ENCODE measurements at places on chromosomes 6 and 20.

- no peak for DNase-seq
These were observed 332.6 kb upstream of the TBX18 start for GRCh38 chr6:85096976-85097375.

GRCh38 chr6:106516616-106517015 is 112.7 kb downstream of the RTN4IP1 start:
- no peak for DNase-seq

- no peak for DNase-seq
These were observed 40.0 kb upstream of the ANKRD60 start for GRCh38 chr20:58268421-58268821.

- no peak for DNase-seq
These were observed 30.1 kb downstream of the HDDC2 start for GRCh38 chr6:125271486-125272159.

DNA sequence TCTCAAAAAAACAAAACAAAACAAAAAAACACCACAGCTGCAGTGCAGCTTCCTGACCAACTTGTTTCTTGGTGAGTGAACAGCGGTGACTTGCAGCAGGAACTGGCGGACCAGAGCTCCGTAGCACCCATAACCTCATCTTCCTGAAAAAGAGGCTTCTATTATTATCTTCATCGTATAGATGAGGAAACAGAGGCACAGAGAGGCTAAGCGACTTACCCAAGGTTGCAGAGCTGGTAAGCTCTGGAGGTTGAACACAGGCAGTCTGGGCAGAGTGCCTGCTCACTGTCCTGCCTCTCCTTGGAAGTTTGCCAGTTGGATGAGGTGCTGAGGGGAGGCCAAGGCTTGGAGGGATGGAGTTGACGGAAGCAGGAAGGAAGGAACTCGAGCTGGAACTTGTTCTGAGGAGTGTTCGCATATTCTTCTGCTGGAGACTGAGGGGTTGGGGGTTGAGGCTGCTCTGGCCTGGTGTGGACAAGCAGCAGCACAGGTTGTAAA is 47.9 kb upstream of the CCDC167 start:
- DNase-seq: peak; percentile 64

GRCh38 chr6:15389765-15390723 is 144.2 kb downstream of the JARID2 start:
- peak; percentile 85 for DNase-seq

- no peak for DNase-seq
These were observed 12.0 kb downstream of the STMN3 start for GRCh38 chr20:63641146-63641791.

- no peak for DNase-seq
These were observed 3.7 kb upstream of the MED23 start for GRCh38 chr6:131631625-131632289.

- DNase-seq: no peak
These were observed 125.6 kb downstream of the MAFB start for GRCh38 chr20:40563296-40563950.

- DNase-seq: no peak
These were observed 4.0 kb upstream of the CST1 start for GRCh38 chr20:23754731-23755130.

- no peak for DNase-seq
These were observed 86.0 kb downstream of the MBOAT1 start for GRCh38 chr6:20126102-20126752.

GRCh38 chr6:90586546-90586835 is 381 bp downstream of the MAP3K7 start:
- peak; percentile 5 for DNase-seq

DNA sequence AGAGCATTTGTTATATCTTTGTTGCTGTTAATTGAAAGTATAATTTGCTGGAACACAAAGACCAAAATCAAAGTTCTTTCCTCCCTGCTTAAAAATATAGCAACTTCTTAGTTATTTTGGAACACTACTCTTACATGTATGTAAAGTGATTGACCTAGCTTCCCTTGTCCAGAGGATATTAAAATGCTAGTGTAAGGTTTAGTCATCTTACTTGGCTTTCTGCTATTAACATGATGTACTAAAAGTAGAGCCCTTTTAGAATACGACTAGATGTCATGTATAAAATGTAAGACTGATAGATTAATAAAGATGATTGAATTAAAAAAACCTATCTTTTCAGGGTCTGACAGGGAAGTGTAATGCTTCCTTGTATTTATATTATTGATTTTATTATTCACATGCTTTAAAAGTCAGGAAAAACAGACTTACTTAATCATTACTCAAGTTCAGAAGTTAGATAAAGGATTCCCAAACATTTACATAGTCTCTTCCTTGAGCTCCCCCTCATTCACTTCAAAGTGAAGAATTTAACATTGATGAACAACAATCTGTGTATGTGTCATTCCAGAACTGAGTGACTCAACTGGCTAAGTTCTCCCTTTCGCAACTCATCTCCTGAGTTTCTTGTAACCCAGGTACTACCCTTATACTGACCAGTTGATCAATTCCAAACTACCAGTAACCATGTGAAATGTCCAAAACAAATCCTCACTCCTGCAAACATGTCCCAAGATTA is 50.9 kb downstream of the BTBD9 start:
- no peak for DNase-seq

GRCh38 chr6:26331218-26332073 is 33.6 kb upstream of the BTN3A2 start:
- DNase-seq: peak; percentile 55

- no peak for DNase-seq
These were observed 71.3 kb downstream of the DZANK1 start for GRCh38 chr20:18395544-18395943.

- DNase-seq: peak; percentile 72
These were observed 47.1 kb downstream of the DST start for GRCh38 chr6:56595490-56596122.

DNA sequence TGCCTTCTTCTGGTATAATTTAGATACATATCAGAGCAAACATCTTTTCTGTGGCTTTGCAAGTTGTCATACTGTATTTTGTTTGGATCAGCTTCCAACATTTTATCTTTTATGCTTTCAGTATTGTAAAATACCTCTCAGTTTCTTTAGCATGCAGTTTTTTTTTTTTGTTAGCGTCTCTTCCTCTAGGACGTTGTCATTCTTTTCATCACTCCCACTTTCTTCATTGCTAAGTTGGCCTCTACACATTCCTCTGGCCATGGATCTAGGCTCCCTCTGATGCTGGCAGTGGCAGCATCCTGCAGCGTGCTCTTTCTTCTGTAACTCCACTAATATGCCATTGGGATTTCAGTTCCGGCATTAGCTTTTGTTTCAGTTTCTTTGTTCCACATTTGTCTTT is 21.7 kb downstream of the RPRD1B start:
- no peak for DNase-seq

DNA sequence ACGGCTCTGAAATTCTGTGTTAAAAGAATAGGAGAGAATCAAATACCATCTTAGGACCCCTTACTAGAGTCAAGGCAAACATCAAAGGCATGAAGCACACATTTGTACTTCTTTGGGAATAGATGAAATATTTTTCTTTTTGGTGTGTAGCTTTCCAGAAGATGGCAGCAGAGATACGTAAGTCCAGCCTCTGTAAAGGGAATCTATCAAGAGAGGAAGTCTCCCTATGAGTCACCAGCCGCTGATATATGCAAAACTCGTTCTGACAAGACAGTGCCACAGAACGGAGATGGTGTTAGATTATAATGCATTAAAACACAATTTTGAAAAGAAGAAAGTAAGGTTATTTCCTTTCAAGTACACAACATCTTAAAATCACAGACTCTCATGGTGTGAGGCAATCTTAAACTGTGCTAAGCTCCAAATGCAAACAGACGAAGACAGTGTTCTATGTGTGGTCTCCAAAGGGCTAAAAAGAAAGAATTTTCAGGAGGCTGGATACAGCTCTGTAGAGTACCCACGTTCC is 120.0 kb upstream of the AGPAT4 start:
- peak; percentile 92 for DNase-seq

GRCh38 chr20:24813496-24813895 is 135.6 kb upstream of the CST7 start:
- no peak for DNase-seq

- no peak for DNase-seq
These were observed 15.0 kb upstream of the DTNBP1 start for GRCh38 chr6:15677822-15678221.

- peak; percentile 67 for DNase-seq
These were observed 33.7 kb downstream of the SLC9A8 start for GRCh38 chr20:49846206-49846807.

DNA sequence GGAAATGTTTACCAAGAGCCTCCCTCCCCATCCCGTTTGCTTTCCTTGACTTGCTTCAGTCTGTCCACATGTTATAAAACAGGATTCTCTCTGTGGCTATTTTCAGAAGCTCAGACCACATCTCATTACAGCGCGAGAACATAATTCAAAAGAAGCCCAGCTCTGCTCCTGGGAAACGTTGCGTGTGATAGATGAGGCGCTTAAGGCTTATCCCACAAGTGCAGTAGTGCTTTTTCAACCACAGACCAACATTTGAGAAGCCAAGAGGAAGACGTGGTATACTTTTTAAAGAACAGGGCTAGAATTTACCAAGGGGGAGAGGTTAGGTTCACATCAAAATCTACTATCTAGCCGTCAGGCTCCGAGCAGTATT is 239.5 kb downstream of the SLC24A3 start:
- DNase-seq: no peak

DNA sequence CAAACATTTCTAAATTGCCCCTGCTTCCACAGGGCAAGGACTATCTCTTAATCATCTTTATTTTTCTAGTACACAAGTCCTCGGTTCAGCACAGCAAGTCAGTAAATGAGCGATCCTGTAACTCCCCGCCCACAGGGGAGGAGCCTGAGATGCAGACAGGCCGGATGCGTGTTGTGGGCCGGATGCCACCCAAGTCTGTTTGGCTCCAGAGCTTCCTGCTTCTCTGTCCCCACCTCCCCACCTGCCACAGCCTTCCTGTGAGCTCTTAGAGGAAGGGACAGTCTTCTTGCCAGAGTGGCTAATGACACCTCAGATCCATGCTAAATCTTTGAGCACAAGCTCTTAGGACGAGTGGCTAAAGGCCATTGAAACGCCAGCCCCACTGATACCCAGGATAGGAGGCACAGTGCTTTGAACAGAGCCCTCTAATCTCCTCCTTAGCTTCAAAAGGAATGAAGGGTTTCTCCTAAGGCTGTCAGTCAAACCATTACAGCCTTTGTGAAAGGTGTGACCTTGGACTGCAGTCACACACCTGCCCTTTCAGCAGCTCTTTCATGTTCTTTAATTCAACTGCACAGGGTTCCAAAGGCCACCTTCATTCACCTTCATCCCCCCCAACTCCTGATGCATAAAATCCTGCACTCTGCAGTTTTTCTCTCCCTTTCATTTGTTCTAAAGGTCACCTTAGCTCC is 264.3 kb downstream of the TFAP2C start:
- no peak for DNase-seq

GRCh38 chr6:10991115-10991514 is 53.0 kb downstream of the ELOVL2 start:
- peak; percentile 21 for DNase-seq

GRCh38 chr6:130041594-130041993 is 23.2 kb downstream of the L3MBTL3 start:
- DNase-seq: no peak

DNA sequence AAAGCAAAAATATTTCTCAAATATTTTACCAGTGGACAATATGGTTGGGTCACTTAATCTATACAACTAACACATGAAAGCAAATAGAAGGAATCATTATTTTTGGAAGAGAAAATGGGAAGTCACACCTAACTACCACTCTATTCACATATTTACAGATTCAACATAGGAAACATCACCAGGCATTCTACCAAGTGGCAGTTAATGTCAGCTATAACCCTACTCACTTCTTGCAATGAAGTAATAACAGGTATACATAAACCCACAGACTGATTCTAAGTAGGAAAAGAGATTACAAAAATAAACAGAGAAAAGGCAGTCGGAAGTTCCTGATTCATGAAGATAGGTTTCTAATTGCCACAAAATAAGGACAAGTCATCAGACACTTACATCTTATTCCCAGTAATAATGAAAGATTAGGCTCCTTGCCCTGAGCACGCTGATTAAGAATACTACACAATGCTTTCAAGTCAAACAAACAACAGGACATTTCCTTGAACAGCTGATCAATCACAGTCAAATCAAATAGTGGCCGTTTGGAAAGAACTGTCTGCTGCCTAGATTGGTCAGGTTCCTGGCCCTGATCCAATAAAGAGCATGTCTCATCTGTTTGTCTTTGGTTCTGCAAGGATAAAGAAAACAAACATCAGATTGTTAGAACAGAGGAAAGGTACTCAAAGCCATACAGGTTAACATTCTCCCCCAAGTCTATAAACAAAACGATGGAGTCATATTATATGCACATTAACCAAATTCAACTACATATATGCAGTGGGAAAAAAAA is 79.2 kb upstream of the PLN start:
- no peak for DNase-seq

GRCh38 chr20:52978851-52979250 is 6.7 kb downstream of the TSHZ2 start:
- no peak for DNase-seq

DNA sequence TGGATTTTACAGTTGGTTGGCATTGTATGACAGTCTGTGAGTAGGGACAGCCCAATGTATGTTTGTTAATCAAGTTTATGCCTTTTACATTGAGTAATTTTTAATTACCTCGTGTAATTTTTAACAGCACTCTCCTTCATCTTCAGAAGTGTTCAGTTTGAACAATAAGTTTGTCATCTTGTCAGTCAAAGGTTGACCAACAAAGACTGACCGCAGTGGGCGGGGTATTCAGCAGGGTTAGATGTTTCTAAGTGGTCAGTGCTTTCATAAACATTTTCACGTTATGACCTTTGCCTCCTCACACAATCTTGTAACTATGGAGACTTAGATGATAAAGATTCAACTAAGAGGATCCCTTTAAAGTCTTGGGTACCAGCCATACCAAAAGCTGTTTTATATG is 40.8 kb downstream of the GFRA4 start:
- DNase-seq: no peak

- DNase-seq: no peak
These were observed 5.0 kb downstream of the FOXP4 start for GRCh38 chr6:41551086-41551700.

DNA sequence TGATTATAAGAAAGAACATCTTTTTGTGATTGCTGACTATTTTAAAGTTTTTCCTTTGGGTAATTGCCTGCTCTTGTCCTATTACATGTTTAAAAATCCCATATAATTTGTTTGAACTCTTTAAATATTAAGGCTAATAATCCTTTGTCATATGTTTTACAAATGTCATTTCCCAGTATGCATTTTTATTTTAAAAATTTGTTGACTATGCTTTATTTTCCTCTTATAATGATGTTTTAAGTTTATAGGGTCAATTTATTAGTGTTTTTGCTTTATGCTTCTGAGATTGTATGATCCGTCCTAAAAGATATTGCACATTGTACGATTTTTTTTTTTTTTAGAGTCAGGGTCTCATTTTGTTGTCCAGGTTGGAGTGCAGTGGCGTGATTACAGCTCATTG is 297.2 kb downstream of the RNF144B start:
- no peak for DNase-seq

GRCh38 chr6:119610265-119610664 is 260.7 kb upstream of the MAN1A1 start:
- DNase-seq: no peak

GRCh38 chr6:34524499-34524898 is 31.6 kb downstream of the SPDEF start:
- DNase-seq: no peak
